ENCODE measurements at places on chromosomes 2 and 18.

DNA sequence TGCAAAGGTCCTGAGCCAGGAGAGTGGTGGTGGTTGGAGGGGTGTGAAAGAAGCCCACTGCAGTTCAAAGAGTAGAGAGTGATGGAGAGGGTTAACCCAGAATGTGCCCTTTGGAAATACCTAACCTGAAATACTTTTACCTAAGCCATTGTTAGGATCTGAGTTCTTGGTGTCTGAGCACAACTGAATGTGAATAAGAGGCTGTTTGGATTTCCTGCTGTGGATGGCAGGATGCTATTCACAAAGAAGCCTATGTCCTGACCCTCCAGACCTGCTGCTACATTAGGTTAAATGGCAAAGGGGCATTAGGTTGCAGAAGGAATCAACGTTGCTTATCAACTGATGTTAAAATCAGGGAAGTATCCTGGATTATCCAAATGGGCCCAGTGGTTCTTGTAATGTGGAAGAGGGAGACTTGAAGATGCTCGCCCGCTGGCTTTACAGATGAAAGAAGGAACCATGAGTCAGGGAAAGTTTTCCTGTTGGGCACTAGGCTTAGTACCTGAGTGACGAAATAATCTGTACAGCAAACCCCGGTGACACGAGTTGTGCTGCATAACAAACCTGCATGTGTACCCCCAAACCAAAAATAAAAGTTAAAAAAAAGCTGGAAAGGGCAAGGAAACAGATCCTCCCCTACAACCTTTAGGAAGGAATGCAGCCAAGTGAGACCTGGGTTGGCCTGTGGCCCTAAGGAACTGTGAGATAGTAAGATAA, 27.2 kb downstream of the ITGA6 start:
- no peak for DNase-seq

GRCh38 chr2:54009549-54009948, 38.8 kb upstream of the PSME4 start:
- DNase-seq, result no peak

- no peak for DNase-seq
Observed at GRCh38 chr2:24580561-24580960, 89.5 kb downstream of the NCOA1 start.

GRCh38 chr2:131121464-131121863, 16.3 kb downstream of the PLEKHB2 start:
- DNase-seq, result no peak

- no peak for DNase-seq
Observed at GRCh38 chr2:148259674-148260073, 238.8 kb downstream of the MBD5 start.

DNA sequence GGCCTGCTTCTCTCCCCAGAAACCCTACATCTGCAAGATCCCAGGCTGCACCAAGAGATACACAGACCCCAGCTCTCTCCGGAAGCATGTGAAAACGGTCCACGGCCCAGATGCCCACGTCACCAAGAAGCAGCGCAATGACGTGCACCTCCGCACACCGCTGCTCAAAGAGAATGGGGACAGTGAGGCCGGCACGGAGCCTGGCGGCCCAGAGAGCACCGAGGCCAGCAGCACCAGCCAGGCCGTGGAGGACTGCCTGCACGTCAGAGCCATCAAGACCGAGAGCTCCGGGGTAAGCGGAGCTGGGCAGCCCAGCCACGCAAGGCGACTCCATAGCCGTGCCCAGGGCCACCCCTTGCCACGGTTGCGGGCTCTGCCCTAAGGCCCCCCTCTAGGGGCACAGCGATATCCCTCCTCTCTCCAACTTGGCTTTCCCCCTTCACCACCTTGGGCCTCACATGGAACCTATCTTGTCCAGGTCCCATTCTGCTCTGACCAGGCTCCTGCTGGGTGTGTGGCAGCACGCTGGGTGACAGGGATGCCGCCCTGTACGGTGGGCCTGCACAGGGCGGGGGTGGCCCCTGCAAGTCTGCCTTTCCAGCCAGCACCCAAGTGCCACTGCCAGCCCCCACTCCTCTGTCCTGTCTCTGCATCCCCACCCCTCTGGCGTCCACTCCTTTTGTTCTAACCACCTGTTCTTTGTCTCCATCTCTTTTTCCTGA, 248.9 kb downstream of the GLI2 start:
- DNase-seq, result no peak

GRCh38 chr2:231918501-231919330, 7.5 kb downstream of the NPPC start:
- no peak for DNase-seq

- no peak for DNase-seq
Observed at GRCh38 chr2:72104821-72105588, 42.7 kb downstream of the CYP26B1 start.

DNA sequence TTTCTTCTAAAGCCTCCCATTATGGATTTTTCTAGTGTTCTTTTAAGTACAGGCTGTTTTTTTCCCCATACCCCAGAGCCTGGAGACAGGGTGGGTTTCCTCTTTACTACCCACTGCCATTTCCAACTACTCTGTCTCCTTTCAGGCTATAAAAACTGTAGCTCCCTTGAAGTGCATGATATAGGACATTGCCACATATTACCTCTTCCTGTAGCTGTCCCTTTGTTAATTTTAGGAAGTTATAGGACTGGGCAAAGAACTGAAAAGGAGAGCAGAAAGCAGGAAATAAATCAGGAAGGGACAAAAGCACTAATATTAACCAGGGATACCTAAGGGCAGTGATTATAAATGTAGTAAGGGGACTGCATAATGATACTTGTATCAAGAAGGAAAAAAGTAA, 54.1 kb downstream of the VIL1 start:
- DNase-seq, result no peak

DNA sequence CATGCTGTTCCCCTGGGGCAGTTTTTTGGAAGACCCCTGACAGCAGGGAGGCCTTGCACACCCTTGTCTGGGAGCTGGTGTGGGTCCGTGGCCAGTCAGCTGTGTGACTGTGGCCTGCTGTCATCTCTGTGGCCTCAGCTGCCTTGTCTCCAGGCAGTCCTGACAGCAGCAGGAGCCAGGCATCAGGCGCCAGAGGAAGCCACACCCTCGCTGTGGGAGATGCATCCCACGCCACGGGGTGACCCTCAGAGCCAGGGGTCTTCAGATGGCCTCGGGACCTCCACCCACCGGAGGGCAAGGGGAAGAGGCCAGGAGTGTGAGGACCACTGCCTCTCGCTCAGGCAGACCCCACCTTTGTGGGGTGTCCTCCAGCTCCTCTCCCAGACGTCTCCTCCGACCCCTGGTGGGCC, 5.0 kb downstream of the BOK start:
- DNase-seq, result no peak

GRCh38 chr2:188285774-188286173, 5.9 kb upstream of the GULP1 start:
- no peak for DNase-seq

- no peak for DNase-seq
Observed at GRCh38 chr2:216871333-216871934, 11.6 kb upstream of the TNP1 start.

- no peak for DNase-seq
Observed at GRCh38 chr2:20213651-20214565, 11.0 kb downstream of the SDC1 start.

DNA sequence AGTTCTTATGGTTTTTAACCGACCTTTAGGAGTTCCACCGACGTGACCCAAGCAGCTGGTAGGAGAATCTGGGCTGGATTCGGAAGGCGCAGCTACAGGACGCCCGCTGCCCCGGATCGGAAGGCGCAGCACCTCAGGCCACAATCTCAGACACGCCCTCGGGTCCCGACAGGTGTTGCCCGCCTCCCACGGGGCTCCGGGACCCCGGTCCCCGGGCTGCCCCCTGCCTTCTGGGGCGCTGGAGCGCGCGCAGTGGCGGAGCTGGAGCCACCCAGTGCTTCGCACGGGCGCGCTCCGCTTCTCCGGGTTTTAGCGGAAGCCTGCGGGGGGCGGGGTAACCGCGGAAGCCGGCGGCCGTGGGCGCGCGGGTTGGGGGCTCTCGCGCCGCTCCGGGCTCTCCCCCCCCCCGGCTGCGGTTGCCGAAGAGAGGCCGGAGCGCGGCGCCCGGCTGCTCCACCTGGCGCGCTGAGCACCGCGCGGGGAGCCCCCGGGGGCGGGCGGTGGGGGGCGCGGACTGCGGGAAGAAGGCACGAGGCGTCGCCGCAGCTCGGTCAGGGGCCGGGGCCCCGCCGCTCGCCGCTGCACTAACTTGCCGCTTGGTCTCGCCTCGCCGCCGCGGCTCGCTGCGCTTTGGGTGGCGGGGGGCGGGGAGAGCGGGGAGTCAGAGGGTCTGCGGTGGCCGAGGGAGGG, 718.8 kb downstream of the DPP10 start:
- DNase-seq, result no peak

GRCh38 chr2:58039170-58039611, 7.4 kb upstream of the VRK2 start:
- DNase-seq, result no peak

DNA sequence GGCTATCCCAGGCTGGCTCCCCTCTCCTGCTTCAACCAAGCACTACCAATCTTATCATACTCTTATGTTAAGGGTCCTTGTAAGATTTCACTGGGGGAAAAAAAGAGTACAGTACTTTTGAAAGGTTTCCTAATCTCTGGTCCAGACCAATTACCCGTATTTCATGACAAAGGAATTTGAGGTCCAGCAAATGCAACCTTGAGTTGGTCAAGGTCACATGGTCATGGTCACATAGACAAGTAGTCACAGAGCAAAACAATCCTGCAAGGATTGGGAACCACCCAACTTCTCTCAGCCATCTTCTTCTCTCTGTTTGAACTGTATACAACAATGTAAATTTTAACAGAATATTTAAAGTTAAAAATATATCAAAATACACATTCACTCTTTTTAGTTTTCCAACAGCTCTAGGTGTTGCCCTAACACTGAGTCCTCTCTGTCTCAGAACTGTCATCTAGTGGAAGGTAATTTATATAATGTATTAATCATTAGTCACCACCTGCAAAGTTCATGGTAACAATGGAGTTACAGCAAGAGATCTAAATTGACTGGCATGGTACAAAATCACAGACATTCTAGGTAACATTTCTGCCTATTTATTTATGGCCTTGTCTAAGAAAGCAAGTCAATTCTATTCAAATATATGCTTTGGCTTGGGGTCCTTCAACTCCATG, 21.5 kb downstream of the DTNB start:
- no peak for DNase-seq

DNA sequence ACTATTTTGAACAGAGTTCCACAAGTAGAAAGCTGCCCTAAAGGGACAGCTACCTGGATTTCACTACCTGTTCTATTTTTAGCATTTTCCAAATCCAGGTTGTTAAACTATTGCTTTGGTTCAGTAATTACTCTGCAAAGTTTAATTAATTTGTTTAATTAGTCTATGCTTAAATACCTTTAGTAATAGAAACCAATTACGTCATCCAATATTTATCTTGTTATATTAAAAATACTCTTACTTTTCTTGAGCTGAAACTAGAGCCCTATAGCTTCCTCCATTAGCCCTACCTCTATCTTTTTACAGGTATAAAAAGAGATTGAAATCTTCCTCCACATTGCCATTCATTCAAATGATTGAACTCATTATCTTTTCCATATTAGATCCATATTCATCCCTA, 514.6 kb downstream of the DSC3 start:
- DNase-seq, result no peak

GRCh38 chr2:179749210-179749609, 112.2 kb downstream of the ZNF385B start:
- DNase-seq, result no peak

GRCh38 chr2:47274054-47274782, 119.1 kb upstream of the STPG4 start:
- no peak for DNase-seq

DNA sequence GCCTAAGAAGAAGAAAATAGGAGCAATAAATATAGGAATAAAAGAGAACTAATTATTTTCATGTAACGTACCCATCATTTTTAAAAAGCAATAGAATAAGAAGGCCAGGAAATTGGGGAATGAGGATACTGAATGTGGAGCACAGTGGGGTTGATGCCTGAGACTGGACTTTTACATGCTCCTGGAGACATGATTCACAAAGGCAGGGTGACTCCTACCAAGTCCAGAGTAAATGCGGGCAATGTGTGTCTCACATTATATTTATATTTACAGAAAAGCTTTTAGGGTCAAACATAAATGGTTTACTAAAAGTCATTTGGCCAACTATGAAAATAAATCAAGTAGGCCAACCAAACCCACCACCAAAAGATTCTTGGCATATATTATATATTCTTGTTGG, 87.9 kb upstream of the COL5A2 start:
- DNase-seq, result no peak

GRCh38 chr2:15797231-15797938, 143.0 kb upstream of the MYCN start:
- DNase-seq, result no peak

DNA sequence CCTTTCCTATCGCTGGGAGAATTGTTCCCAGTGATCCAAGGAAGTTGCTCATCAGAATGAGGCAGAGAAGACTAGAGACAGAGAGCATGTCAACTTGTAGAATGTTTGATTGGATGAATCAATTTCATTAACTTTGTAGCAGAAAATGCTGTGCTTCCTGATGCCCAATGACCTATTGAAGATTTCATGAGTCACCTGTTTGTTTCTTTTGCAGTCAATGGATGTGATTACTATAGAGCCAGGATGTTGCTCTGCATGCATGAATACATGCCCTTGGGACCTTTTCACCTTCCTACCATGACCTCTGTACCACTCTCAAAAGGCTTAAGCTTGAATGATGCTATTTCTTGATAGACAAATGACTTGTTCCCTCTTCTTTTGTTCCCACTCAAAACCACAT, 23.3 kb downstream of the SCG2 start:
- DNase-seq, result no peak

GRCh38 chr2:214896274-214896673, 86.8 kb upstream of the BARD1 start:
- no peak for DNase-seq

DNA sequence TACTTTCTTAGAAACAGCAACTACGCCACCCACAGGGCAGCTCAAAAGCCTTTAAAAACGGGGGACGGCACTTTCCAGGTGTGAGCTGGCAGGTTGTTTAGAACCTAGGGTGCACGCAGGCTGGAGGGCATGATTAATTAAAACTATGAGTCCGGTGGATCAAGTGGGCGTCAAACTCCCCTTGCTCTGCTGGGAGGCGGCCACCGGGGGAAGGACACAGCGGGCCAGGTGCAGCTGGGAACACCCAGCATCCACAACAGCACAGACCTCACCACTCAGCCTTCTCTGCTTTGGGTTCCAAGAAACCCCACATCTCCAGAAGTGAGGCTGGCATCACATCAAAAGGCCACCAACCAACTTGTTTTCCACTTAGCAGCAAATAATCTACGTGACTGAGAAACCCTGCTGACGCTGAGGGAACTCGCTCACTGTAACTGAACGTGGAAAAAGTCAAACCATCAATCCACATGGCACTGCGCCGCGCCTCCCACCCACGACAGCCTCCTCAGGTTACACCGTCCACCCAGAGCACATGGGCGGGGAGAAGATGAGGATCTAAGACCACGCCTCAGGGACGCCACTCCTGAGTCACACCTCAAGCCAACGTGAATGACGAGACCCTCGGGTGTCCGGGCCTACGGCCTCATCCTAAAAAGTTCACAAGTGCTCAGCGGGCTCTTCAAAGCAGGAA, 118.2 kb downstream of the ZNF516 start:
- DNase-seq, result no peak

- no peak for DNase-seq
Observed at GRCh38 chr2:188529710-188530109, 238.0 kb downstream of the GULP1 start.
